KBM-7 (cell line): ENCODE measurements at places on chromosomes 7 and 10.

DNA sequence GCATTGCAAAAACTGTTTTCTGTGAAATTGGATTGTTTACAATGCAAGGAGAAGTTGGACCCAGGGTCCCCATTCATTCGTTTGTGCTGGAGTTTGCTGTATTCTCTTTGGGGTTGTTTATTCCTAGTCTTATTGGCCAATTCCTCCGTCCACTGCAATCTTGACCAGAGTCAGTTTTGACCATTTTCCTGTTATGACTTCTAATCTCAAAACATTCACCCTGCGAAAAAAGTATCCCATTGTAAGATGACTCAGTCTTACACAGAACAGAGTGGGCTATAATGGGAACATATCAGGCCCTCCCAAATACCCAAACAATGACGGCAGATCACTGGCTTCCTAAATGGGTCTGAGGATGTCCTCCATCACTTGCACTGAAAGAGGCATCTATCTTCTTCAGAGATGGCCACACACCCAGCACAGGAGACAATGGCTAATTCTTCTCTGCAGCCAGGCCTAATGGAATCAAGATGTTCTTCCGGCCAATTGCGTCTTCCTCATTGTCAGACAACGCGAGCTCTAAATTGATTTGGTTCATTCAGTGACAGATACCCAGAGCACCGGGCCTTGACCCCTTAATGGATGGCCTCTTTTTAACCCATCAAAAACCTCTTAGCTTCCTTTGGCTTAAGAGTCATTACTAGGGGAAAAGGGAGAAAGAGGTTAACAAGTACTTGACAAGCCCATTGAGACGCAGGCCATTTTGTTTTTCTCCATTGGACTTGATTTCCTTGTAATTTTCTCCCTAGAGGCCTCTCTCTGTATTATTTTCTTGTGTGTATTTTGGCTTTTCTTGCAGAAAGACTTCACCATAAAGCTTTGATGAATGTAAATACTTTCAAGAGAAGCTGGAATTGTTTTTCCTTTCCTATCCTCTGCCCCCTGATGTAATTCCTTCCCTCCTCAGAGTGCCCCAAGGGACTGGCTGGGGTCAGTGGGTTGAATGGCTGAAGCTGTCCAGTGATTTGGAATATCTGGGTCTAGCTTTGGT is 129.6 kb downstream of the PRPF18 start:
- DNase-seq, result no peak

GRCh38 chr7:133051066-133051465 is 30.8 kb downstream of the CHCHD3 start:
- peak; percentile 23 for DNase-seq

DNA sequence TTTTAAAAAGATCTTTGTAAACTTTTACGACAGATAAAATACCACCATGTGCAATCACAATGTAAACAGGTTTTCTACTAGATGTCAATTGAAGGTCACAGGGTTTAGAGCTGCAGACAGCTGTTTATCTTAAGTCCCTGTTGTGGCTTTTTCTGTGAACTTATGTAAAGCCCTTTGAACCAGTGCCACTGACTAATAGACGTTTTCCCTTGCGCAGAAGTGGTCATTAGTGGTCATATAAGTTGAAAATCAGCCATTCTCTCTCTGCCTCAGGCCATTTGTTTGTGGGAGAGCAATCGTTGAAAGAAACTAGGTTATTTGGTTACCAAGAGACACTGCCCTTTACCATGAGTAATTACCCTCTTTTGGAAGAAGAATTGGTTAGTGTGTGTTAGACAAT is 23.9 kb downstream of the CACNB2 start:
- no peak for DNase-seq

DNA sequence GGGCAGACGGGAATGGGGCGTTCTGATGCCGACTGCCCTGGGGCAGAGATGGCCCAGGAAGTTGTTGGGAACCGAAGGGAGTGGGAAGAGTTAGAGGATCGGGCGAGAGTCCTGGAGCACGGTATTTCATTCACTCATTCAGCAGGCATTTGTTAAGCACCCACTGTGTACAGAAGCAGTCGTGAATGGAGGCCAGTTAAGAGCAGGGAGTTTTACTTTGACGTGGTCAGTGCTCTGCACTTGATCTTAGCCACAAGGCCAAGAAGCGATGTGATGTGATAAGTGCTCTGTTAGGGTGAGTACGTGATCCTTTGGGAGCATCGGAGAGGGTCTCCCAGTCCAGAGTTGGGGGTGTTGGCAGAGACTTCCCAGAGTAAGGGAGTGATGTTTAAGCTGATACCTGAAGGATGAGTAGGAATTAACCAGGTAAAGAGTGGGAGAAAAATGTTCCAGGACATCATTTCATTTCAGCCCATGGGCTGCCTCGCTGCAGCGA is 890 bp downstream of the ZFYVE27 start:
- DNase-seq, result no peak

- DNase-seq, result no peak
Observed at GRCh38 chr7:141696348-141696747, 5.6 kb downstream of the DENND11 start.

GRCh38 chr7:69700331-69700730 is 102.1 kb downstream of the AUTS2 start:
- no peak for DNase-seq

GRCh38 chr7:100735730-100736129 is 2.3 kb downstream of the ZAN start:
- DNase-seq, result no peak

DNA sequence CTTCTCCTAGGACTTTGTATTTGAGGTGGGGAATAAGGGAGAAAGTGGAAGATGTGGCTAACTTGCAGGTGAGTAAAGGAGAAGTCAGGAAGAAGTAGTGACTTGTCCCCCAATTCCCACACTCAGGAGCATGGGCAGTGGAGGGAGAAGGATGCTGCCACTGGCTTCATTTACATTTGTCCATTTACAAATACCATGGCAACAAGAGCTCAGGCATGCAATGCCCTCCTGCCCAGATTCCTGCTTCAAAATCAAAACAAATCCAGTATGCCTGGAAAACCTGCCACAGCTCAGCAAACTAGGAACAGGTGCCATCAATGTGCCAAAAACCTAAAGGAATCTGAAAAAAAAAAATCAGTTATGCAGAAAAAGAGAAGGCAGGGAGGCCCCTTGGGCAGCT is 139.9 kb downstream of the KCNMA1 start:
- no peak for DNase-seq

- DNase-seq, result no peak
Observed at GRCh38 chr7:50147951-50148808, 55.1 kb upstream of the ZPBP start.

DNA sequence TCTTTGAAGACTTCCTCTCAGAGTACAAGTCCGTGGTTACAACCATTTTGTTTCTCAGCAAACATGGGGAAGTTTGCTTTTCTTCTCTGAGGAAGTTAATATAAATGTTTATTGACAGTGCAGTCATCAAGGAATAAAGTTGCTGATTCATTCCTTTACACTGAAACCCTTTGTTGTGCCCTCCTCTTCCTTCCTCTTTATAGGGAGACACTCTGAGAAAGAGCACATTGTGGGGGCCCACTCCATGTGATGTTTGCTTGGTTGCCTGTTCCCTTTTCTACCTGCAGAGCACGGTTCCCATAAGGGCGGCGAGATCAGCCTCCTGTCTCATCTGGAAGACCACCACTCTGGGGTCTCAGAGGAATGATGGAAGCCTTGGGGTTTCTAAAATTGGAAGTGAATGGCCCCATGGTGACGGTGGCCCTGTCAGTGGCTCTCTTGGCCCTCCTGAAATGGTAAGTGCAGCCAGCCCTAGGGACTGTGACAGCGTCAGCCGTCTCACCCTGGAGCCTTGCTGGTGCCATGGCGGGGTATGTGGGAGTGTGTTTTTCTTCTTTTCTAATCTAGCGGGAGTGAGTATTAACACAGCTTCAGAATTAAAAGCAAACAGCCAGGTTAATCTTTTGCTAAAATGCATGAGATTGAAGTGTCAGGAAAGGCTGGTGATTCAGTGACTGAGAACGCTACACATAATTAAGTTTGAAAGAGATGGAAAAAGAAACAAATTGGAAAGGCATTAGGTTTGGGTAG is at the start of gene TBXAS1:
TBXAS1 (plus strand) TSS at position 240 of the 750 bp plus-strand sequence; CDS start at position 367, 127 bp downstream.
- DNase-seq, result peak; percentile 95

DNA sequence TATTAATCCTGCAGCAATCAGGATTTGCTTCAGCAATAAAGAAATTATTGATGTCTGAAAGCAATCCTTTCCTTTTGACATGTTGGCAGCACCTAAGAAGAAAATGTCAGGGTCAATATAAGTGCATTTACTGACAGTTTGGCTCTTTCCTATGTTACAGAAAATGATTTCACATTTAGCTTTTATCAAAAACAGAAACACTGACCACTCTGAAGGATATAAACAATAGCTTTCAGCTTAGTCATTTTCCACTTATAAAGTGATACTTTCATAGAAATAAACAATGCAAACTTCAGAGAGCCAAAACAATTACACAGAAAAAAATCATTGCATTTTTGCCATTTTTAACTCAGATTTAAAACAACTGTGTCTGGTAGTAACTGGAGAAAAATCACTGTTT is 325.6 kb upstream of the KAT6B start:
- no peak for DNase-seq

GRCh38 chr7:7131273-7131672 is 51.1 kb upstream of the C1GALT1 start:
- no peak for DNase-seq

DNA sequence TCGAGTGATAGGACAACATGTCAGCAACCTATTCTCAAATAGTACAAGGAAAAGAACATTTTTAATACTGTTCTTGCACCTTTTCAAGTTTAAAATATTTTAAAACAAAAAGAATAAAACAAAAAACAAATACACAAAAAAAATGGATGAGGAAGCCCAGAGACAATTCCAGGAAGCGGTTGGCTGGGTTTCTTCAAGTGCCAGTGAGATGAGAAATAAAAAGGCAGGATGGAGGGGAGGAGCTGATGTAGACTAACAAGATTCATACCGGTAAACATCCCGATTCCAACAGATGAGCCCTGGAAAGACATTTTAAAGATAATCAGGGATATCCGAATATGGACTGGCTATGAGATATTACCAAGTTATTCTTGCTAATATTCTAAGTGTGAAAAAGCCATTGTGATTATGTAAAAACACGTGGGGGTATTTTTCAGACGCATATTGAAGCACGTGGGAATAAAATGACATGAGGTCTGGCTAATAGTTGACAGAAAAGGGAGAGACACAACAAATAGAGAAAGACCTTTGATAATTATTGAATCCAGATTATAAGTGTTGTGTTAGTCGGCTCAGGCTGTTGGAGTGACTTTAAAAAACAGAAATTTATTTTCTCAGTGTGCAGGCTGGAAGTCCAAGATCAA is 101.3 kb upstream of the LRRC4 start:
- DNase-seq, result no peak

DNA sequence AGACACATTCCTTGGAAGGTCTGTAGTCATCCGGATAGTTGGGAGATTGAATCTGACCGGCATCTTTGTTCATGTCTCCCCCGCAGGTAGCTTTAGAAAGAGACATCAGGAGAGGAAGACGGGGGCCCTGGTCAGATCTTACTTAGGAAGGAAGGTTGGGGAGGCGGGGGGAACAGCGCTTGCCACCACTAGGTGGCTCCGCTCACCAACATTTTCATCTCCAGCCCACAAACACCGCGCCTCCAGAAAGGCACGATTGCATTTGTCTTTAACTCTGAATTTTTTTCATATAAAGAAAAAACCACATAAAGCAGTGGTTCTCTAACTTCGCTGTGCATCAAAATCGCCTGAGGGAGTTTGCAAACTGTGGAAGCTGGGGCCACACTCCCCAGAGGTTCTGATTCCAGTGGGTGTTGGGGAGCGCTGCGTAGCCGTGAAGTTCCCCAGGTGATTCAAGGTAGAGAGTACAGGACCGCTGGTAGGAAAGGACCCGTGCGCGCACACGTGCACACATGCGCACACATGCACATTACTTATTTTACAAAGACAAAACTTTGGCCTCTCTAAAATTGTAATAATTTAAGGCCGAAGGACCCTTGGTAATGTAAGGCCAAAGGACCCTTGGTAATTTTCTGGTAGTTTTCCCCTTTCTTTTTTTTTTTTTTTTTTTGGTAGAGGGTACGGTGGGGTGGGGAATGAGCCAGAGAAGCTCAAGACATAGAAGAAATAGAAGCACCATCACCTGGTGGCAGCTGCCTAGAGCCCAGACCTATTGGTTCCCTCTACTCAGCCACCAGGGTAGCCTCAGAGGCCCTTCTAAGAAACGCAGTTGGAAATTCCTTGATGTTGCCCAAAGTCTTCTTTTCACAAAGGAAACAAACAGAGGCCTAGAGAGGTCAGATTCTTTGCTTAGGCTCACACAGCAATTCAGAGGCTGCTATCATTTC is 37.4 kb upstream of the OPALIN start:
- peak; percentile 87 for DNase-seq

DNA sequence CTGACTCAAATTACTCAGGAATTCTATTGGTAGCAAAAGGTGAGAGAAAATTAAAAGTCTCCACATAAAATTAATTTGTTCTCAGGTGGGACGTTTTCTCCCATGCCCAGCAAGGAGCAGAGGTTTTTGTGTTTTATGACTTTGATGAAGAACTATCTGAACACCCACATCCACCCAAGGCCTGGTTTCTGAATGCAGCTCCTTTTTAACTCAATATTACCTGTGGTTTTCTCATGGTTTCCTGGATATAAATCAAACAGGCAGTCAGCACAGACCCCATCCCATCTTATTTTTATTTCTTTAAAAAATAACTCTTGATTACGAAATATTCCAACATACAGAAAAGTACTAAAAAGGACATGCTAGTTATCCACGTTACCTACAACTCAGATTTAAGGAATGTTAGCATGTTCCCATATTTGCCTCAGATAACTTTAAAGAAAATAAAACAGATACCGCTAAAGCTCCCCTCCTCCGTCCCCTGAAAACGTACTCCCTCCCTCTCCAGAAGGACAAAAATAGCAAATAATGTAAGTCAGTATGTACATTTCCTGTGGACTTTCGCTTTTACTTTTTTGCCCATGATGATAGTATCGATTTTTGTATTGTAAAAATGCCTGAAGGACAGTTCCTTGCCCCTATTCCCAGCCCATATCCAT is 43.4 kb downstream of the GLI3 start:
- no peak for DNase-seq

DNA sequence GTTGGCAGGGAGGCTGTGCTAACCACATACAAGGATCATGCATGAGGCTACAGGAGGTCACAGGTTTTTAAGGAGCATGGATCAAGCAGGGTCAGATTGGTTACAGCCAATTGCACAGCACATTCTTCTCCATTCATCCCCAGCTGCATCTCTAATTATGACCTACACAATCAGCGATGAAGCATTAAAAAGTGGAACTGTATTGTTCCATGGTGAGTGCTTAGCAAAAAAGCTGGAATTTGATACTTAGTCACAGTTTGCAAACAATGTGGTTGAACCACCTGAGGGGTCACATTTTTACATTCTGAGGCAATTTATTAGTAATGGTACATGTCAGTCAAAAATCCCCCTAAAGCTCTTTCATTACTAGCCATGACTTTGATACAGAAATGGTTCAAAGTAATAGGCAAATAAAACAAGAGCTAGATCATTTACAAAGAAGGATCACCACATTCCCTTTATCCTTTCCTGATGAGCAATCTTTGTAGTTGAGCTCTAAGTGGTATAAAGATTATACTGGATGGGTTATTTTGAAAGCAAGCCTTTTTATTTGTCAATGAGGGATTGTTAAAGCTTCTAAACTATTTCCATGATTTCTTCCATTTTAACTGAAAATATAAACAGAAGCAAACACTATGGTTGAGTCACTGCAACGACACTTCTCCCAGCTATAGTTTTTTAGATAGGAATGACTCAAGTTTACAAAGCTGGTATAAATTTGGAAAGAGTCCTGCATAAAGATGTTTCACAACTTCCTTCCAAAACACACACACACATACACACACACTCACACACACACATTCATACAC is 217.8 kb upstream of the SEMA3A start:
- DNase-seq, result no peak
